ENCODE measurements at places on chromosomes 7 and 10.

DNA sequence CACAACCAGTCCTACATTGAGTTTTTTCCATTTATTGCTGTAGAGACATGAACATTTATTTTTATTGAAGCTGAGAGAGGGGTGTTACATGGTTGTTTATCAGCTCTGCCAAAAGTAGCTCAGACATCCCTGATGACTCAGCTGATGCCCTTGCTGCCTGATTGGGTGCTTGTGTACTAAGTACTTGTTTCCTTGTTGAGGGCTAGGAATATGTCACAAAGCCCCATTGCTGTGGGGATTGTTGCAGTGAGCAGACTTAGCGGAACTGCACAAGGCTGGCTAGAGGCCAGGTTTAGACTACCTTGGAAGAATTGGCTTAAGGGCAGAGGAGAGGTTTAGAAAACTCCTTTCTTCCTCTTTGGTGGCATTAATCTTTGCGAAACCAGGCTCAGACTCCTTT lies 110.6 kb downstream of the AUTS2 start:
- DNase-seq = no peak

DNA sequence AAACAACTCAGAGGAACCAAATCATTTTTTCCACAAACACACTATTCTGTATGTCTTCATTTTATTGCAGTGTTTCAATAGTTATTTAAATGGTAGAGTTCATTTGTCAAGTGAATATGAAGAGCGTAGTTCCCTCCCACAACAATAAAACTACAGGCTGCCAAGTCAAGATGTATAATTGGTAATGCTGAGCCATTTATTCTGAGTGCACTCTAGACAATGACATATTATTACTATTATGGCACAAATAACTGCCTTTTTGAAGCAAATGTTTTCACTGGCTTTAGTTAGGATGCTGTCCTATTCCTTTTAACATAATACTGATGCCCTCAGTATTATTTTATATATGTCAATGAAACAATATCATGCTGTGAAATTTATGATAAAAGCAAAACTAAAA lies 102.7 kb upstream of the PCDH15 start:
- no peak for DNase-seq

- no peak for DNase-seq
Observed at GRCh38 chr10:5628451-5629302, 37.7 kb downstream of the ASB13 start.

- DNase-seq = peak; percentile 70
Observed at GRCh38 chr10:103598654-103599115, 105.2 kb downstream of the NEURL1 start.

GRCh38 chr10:131169146-131169545 lies 142.4 kb downstream of the TCERG1L start:
- no peak for DNase-seq

GRCh38 chr10:56880606-56881005 lies 519.5 kb upstream of the ZWINT start:
- no peak for DNase-seq

DNA sequence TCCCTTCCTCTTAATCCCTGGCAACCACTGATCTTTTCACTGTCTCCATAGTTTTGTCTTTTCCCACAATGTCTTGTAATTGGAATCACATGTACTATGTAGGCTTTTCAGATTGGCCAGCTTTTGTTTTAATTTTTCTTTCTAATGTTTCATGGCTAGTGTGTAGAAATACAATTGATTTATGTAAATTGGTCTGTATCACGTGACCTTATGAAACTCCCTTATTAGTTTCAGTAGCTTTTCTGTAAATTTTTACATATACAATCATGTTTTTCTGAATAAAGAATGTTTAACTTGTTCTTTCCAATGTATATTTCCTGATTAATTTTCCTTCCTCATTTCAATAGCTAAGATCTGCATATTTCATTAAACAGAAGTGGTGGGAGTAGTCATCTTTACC lies 319.3 kb downstream of the MDFIC start:
- no peak for DNase-seq

DNA sequence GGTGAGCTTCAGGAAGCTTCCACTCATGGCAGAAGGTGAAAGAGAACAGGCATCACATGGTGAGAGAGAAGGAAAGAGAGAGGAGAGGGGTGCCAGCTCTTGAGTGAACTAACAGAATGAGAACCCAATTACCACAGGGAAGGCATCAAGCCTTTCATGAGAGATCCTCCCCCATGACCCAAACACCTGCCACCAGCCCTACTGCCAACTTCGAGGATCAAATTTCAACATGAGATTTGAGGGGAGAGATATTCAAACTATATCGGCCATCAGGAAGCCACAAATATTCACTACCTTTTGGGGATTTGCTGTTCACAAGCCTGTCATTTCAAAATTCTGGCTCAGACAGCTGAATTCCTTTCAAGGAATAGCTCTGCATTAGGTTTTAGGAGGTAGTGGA lies 39.9 kb upstream of the SMNDC1 start:
- DNase-seq = no peak

GRCh38 chr7:55156919-55157763 lies 138.3 kb downstream of the EGFR start:
- DNase-seq = no peak

DNA sequence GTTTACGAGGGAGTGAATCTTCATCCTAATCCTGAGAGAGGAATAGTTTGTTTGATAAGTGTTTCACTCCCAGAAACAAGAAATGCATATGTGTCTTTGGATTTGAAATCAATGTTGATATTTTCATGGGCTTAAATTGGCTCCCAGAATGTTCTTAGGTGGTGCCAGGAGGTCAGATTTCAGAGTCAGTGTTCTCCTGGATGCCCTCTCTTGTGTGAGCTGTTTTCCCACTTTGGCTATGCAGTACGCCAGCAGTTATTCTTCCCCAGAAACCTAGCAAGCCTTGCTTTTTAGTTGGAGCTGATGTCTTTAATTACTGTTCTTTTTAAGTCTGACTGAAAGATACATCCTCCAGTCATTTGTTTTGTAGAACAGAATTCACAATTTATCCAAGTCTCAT lies 291.4 kb downstream of the DNAJB9 start:
- no peak for DNase-seq

DNA sequence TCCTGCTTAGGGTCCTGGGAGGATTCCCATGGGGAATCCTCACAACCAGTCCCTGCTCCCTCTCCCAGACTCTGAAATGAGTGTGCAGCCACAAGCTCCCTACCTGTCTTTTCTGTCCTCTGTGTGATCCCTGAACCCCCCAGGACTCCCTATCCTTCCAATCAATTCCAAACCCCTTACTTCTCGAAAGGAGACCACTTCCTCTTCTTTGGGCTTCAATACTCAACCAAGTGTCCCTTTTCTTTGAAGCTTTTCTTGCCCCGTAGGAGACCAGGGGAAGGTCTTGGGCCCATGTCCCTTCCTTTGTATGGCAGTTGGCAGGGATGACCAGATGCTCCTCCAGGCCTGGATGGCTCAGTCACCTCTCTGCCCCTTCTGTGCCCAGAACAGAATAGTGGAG lies 1.7 kb downstream of the AEBP1 start:
- DNase-seq = no peak
